A673 (cell line): ENCODE measurements at places on chromosomes 7 and 10.

GRCh38 chr10:112945811-112946210 is 4.2 kb upstream of the TCF7L2 start:
- DNase-seq = no peak

DNA sequence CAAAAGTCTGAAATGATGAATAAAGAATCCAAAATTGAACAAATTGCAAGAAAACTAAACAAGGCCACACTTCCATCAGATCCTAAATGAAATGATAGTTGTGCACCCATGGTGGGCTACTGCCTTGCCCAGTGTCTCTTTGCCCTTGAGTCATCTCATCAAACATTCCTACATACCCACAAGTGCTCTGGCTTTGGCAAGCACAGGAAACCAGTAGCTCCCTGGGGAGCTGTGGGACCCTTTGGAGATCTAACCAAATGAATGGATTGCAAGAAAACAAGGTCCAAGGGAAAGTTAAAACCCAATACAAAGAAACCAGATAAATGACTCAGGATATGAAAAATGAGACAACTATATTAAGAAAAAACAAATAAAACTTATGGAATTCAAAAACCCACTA is 129.8 kb upstream of the TMEM229A start:
- peak; percentile 68 for DNase-seq

DNA sequence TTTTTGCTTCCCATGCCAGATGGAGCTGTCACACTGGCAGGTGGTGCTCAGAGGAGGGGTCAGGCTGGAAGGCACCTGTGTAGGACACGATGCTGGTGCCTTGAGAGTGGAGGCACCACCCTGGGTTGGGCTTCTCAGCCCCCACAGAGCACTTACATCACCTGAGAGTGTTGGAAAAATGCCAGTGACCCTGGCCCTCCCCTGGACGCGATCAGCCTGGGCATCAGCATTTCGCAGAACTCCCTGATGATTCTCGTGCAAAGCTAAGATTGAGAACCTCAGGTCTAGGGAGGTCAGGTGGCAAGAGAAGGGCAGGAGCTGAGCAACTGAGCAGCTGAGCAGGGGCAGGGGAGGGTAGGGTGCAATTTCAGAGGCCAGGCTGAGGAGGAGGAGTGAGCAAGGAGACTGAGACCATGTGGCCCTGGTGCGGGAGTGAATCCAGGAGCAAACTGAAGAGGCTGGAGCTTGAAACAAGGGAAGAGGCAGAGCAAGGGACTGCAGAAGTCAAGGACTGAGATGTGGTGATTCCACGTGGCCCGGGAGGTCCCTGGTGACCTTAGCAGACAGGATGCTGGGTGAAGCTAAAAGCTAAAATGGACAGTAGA is 24.7 kb upstream of the GRID1 start:
- no peak for DNase-seq

GRCh38 chr7:29538389-29538788 is 25.2 kb upstream of the PRR15 start:
- peak; percentile 30 for DNase-seq

GRCh38 chr7:6156734-6157133 is 115.7 kb downstream of the CYTH3 start:
- DNase-seq = no peak
